ENCODE measurements at places on chromosomes 13 and 19.

DNA sequence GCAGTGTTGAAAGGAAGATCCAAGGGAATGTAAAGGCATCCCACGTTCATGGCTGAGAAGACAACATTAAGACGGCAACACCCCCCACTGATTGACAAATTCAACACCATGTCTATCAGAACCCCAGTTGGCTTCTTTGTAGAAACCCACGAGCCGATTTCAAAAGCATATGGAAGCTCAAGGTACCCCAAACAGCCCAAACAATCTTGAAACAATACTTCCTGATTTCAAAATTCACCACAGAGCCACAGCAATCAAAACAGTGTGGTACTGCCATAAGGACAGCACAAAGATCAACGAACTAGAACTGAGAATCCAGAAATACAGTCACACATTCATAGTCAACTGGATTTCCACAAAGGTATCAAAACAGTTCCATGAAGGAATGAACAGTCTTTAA lies 6.2 kb downstream of the MIER2 start:
- DNase-seq: no peak

GRCh38 chr13:87607266-87607665 lies 63.9 kb upstream of the SLITRK5 start:
- no peak for DNase-seq

DNA sequence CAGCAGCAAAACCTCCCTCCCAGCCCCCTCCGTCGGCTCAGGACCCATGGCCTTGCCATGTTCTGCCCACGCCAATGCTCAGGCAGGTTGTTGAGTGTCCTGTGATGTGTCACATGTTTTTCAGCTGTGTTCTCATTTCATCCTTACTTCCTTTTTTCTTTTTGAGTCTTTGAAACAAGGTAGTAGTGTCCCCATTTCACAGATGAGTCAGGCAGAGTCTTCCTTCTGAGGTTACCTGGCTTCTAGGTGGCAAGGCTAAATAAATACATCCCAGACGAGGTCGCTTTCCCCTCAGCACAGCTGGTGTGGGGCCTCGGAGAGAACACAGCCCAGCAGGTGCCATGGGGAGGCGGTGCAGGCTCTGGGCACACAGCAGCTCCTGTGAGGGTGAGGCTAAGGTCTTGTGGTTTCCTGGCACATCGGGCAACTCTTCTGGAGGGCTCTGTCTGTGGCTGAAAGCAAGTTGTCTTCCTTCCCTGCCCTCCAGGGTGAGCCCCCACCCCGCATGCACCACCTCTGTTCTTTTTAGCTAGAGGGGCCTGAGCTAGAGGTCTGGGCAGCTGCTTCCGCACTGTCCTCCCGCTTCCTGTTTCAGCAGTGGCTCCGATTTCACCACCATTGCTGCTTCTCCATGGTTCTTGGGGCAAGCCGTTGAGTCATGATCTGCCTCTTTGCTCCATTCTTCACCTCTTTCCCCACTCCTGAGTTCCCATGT lies 15.1 kb downstream of the PRAM1 start:
- DNase-seq: no peak

DNA sequence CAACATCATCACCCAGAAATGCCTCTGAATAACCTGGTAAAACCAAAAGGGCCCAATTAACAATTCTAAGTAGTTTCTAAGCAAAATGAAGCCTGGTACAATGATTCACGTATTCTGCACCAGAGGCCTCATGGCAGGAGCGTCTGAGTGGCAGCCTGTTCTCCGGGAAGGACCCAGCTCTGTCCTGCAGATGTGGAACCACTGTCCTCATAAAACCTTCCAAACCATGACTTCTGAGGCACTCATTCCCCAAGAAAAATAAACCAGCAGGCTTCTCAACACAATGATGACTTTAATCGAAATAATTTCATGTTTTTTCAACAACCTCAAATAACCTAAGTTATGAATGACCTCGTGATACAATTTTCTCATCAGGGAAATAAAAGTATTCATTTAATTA lies 89.9 kb downstream of the STK24 start:
- DNase-seq: no peak

DNA sequence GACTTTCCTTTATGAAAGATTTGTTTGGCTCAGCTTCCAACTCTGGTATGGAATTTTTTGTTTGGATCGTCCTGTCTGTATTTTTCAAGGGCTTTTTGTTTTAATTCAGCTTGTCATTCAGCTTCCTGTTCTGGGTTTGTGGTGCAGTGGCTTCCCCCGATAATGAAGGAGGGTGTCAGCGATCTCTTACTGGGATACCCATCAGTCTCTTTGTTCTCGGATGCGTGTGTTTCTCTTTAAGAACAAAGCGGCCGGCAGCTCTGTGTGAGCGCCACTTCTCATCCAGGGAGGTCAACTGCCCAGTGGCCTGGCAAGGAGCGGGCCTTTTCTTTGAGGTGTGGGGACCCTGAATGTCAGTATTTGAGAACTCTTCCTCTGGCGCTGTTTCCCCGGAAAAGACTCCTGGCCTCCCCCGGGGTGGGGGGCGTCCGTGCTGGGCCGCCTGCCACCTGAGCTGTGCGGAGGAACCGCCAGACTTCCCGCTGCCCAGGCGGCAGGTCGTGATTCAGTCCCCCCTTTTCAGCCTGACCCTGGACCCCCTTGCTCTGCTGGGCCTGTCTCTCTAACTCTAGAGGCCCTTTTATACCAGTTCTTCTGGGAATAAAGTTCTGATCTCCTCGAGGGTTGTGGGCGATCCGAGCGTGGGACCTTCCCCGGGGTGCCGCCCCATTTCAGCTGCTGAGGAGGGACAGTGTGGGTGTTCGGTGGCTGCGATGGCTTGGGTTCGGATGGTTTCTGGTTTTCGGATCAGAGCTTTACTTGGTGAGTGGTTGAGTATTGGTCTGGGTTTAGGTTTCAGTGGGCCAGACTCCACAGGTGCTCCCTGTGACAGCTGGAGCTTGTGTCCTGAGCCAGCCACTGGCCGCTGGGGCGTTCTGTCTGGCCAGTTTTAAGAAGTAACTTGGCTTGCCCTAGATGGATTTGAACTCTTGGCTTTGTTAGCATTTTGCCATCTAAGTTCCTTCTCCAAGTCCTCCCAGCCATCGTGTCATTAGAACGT lies 3.4 kb downstream of the SF3A2 start:
- peak; percentile 16 for DNase-seq
